Stimulated activated CD8-positive, alpha-beta memory T cell treated with anti-CD3 and anti-CD28 coated beads, Interleukin-15, amount 100 ng/mL, for 48 hours (primary cell): ENCODE measurements at places on chromosomes 2 and 18.

GRCh38 chr18:39839782-39840181, 2115.3 kb upstream of the PIK3C3 start:
- no peak for DNase-seq

GRCh38 chr18:37449618-37450017, 116.0 kb downstream of the CELF4 start:
- DNase-seq = no peak

- no peak for DNase-seq
Observed at GRCh38 chr2:126889496-126890135, 9.1 kb upstream of the TEX51 start.

DNA sequence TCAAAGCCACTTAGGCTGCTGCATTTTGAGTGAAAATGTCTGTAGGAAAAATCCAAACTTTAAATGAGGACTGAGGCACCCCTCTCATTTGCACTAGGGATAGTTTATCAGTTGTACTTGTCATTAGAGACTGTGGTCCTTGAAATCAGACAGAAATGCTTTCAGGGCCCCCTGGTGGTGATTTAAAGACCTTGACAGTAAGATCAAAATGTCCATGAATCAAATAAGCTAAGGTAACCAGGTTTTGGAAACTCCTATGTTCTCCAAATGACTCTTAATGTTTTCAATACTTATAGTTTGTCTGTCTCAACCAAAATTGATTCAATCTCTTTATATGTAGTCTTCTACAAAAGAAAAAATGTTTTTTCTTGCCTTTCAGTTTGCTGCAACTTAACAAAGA, 28.8 kb upstream of the DDX18 start:
- DNase-seq = peak; percentile 6

- DNase-seq = no peak
Observed at GRCh38 chr2:98455494-98455976, 10.9 kb downstream of the INPP4A start.

- no peak for DNase-seq
Observed at GRCh38 chr18:68734308-68734707, 19.4 kb upstream of the TMX3 start.

GRCh38 chr2:227612546-227613271, 1.9 kb downstream of the SCYGR3 start:
- DNase-seq = no peak

DNA sequence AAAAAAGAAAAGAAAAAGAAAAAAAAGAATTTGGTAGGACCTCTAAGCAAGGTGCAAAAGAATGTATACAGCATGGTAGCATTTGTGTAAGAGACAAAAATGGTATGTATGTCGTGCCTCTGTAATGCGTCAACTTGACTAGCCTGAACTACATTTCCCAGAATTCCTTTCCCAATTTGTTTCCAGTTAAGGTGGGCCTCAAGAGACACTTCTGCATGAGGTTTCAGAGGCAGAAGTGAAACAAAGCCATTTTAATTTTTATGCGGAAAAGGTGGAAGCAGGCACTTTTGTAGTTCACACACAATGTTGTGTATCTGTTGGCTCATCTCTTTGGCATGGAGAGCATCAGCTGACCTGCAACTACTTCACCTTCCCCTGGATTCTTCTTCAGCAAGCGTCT, 56.5 kb upstream of the PAPOLG start:
- no peak for DNase-seq

DNA sequence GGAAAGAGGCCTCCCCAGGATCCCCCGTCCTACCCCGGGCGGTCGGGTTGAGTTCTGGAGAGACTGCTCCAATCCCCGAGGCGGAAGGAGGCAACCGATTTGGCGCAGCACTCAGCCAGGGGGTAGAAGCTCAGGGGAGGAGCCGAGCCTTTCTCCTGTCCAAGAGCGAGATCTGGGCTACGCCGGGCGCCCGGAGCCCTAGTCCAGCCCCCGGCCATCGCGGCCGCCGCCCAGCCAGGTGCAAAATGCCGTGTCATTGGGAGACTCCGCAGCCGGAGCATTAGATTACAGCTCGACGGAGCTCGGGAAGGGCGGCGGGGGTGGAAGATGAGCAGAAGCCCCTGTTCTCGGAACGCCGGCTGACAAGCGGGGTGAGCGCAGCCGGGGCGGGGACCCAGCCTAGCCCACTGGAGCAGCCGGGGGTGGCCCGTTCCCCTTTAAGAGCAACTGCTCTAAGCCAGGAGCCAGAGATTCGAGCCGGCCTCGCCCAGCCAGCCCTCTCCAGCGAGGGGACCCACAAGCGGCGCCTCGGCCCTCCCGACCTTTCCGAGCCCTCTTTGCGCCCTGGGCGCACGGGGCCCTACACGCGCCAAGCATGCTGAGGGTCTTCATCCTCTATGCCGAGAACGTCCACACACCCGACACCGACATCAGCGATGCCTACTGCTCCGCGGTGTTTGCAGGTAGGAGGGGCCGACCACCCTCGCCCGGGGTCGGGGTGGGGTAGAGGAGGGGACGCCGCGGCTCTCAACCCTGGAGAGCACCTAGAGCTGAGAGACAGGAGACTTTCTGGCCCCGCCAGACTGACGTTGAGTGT, at the start of gene DYSF:
TSS of gene DYSF (plus strand) at position 158 of the 817 bp plus-strand sequence.
- no peak for DNase-seq

DNA sequence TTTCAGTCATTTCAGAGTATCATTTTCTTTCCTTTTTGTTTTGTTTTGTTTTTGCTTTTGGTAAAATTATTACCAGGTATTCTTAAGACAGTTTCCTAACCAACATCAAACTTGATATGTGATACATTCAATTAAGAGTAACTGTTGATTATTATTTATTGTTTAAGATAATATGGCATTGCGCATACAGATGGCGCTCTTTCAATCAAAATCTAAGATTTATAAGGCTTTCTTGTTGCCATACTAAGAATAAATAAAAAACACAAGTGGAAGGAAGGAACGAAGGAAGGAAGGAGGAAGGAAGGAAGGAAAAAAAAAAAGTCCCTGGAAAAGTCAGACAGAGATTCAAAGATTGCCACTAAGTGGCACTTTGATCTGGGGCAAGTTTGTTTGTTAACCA, 1308.7 kb upstream of the FAM98A start:
- DNase-seq = no peak

- peak; percentile 27 for DNase-seq
Observed at GRCh38 chr18:76376668-76377358, 118.2 kb downstream of the ZNF516 start.

GRCh38 chr2:168564641-168565040, 108.6 kb downstream of the CERS6 start:
- no peak for DNase-seq

DNA sequence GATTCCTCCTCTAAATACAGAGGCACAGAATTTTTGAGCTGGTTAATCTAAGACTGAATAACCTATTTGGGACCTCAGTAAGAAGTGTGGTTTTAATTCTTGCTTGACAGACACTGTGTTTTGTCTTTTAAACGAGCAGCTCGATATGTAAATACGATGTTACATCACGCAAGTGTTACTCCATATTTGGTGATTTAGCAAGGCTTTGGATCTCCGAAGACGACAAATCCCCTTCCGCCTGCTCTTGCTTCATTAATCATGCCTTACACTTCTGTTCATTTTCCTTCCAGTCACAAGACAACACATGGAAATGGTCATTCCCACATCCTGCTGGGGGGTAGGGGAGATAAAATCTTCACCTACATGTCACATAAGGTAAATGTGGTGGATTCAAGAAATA, 9.4 kb downstream of the BCL11A start:
- no peak for DNase-seq

DNA sequence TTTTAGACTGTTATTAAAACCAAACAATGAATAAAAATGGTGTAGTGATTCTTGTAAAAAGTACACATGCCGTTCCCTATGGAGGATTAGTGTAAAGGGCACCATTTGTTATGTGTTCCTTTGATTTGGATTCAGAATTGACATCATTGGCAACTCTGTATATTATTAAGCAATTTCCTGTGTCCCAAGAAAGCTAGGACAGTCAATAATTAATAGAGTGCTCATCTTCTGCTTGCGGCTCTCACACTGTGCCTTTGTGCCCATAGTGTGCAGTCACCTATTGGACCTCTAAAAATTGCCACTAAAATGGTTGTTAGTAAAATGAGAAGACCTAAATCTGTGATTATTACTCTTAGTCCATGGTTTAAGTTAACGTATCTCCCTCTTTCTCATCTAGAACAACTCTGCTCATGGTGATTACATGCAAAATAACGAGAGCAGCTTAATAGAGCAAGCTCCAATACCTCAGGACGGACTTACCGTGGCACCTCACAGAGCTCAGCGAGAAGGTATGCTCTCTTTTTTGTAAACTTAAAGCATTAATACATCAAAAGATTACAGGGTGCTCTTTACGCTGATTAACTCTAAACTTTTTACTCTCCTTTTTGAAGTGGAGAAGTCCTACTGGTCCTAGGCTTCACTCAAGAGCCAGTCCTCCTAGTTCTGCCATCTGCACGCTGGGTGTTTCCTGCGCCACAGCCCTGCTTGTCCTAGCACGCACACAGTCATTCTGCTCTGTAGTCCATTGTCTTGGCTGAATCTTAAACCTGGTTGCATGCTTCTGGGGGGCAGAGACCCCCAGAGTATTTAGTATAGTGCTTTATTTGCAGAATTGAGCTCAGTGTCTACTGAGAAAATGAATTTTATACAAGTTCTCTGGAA, 16.7 kb downstream of the ZCCHC2 start:
- no peak for DNase-seq

- DNase-seq = no peak
Observed at GRCh38 chr18:59345556-59345955, 13.5 kb downstream of the LMAN1 start.

GRCh38 chr2:5818961-5819600, 126.9 kb downstream of the SOX11 start:
- no peak for DNase-seq

GRCh38 chr2:60518567-60518966, 34.9 kb downstream of the BCL11A start:
- no peak for DNase-seq
